T follicular helper cell (primary cell): ENCODE measurements at places on chromosomes 11 and 22.

DNA sequence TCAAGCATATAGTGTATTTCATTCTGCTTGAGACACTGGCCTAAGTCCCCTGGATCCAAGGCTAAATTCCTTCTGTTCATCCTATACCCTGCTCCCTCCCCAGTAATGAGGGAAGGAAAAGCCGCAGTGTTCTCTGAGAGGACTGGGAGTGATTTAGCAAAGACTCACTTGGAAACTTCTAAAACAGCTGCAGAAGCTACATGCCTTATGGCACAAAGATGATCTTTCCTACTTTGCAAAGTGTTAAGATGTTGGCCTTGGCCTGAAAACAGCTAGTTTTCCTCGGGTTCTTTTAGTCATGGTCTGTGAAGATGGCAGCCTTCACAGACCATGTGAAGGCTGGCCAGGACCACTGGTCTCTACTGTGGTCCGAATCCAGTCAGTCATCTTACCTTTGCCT is 65.7 kb downstream of the ABTB2 start:
- DNase-seq, result no peak

- DNase-seq, result peak; percentile 43
Observed at GRCh38 chr11:68962527-68963250, 18.1 kb downstream of the MRGPRD start.

DNA sequence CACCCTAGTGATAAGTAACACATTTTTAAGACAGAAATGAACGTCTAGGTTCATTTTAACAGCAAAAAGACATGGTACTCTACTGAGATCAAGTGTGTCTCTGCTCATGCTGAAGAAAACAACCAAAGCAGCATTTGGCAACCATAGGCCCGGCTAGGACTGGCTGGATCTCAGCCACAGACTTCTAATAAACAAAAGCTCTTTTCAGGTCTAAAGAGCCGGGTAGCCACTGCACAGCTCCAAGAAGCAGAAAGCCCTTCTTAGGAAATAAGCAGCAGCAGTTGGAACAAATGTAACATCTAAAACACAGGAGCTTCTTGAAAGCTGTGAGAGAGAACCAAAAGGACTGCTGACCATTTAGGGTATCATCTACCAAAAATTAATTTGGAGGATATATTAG is 37.6 kb downstream of the PITPNB start:
- DNase-seq, result no peak

DNA sequence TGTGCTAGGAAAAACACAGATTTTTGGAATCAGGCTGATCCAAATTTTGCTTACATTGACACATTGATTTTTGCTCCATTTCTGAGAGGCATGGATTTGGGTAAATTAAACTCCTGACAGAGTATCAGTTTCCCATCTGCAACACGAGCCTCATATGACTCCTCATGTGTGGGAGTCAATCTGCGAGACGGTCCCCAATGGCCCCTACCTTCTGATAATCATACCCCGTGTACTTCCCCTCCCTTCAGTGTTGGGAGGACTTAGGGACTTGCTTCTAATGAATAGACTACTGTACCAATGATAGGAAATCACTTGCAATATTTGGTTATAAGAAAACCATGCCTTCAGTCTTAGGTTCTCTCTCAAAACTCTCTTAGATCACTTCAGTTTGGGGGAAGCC is 302.7 kb downstream of the ETS1 start:
- DNase-seq, result no peak

- DNase-seq, result no peak
Observed at GRCh38 chr22:42697542-42698013, 23.1 kb downstream of the A4GALT start.

- no peak for DNase-seq
Observed at GRCh38 chr11:20887137-20887536, 217.8 kb downstream of the NELL1 start.

GRCh38 chr22:30198921-30199320 is 47.6 kb downstream of the LIF start:
- no peak for DNase-seq

DNA sequence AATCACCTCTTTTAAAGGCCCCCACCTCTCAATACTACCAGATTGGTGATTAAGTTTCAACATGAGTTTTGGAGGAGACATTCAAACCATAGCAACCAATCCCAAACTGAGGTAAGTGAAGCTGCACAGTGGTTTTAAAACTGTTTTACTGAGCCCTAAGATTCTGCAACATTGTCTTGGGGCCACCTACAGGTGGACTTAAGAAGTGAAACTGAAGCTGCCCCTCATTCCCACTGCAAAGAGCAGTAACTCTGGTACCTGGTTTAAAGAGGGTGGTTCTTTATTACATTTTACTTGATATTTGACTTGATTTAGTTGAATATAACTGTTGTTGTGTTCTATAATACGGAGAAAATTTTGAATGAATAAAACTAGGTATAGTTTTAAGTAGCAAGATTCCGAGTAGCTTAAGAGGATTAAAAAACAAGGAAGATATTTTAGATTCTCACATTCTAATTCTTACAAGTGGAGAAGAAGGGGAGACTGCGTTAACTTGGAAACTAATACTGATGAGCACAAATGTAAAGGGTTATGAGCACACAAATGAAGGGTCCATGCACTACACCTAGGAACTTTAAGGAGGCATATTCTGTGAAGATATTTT is 26.7 kb downstream of the SYT9 start:
- DNase-seq, result no peak

DNA sequence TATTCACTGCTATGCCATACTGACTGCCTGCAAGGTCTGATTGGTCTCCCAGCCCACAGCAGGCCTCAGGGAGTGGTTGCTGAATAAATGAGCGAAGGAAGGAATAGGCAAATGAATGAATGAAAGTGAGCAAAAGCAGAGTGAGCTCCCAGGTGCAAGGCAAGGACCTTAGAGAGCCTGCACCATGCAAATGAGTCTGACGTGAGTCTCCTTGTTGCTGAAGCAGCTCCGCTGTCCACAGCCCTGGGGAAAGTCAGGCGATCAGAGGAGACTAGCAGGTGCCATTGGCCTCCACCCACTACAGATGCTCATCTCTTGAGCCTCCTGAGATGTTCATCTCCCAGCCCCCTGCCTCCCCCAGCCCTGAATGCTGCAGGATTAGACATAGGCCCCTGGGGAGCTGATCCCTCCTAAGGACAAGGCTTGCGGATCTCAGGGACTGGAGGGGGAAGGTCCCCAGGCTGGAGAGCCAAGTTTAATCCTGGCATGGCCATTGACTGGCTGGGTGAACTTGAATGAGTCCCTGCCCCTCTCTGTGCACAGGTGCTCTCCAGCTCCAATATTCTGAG is 22.1 kb downstream of the GDPD5 start:
- no peak for DNase-seq

- DNase-seq, result no peak
Observed at GRCh38 chr11:111936040-111936540, 1.1 kb upstream of the DIXDC1 start.

DNA sequence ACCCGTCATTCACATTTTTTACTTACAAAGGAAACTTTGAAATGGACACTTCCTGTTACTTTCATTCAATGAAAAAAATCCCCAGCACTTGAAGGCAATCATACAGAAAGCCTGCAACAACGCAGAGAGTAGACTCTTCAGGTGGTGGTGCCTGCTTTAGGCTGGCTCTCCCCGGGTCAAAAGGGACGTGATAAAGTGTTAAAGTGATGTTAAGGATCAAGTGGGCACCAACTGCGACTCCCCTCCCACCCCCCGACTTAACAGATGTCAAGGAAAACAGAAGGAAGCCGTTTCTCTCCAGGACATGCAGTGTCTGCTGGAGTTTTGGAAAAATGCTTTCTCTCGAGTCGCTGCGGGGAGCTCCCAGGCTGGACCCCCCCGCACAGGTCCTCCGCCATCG is 414 bp upstream of the PNPLA3 start:
- no peak for DNase-seq

- DNase-seq, result no peak
Observed at GRCh38 chr11:65036931-65037330, 4.1 kb upstream of the SAC3D1 start.

- DNase-seq, result no peak
Observed at GRCh38 chr11:95512682-95513081, 276.9 kb downstream of the FAM76B start.

- no peak for DNase-seq
Observed at GRCh38 chr11:115676206-115676605, 172.0 kb upstream of the CADM1 start.

DNA sequence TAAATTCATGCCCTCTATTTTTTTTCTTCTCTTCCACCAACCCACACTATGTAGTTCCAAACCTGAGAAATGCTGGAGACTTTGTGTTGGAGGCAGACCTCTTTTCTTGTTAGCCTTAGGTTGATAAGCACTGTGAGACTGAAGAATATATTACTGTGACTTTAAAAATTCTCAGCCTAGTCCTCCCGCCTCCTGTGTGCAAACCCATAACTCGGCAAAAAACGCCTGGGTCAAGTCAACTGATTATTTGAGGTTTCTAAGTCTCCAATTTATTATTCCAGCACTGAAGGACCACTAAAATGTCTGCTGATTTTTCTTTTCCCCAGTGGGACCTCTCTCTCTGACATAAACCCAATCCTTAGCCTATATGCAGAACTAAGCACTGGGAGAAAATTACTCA is 1946.0 kb upstream of the RAG2 start:
- no peak for DNase-seq

GRCh38 chr22:43819931-43820640 is 8.0 kb upstream of the EFCAB6 start:
- no peak for DNase-seq

DNA sequence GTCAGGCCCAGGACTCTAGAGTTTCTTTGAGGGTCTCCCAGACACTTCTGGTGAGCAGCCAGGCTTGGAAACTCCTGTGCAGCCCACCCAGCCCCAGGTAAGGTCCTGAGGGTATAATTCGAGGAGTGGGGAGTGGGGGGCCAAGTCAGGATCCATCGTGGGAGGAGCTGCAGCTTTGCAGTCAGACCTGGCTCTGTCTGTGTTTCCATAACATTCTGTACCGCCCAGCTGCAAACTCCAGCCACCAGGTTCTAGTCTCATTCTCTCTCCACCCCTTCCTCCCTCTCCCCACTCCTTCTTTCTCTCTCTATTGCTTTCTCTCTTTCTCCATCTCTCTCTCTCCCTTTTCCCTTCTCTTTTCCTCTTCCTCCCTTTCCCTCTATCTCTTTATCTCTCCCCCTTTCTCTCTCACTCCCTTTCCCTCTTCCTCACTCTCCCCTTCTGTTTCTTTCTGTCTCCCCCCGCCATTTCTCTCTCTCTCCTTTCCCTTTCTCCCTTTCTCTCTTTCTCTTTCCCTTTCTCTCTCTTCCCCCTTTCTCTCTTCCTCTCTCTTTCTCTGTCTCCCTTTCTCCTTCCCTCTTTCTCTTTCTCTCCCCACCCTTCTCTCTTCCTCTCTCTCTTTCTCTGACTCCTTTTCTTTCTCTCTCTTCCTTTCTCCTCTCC is 127.2 kb downstream of the MN1 start:
- no peak for DNase-seq

DNA sequence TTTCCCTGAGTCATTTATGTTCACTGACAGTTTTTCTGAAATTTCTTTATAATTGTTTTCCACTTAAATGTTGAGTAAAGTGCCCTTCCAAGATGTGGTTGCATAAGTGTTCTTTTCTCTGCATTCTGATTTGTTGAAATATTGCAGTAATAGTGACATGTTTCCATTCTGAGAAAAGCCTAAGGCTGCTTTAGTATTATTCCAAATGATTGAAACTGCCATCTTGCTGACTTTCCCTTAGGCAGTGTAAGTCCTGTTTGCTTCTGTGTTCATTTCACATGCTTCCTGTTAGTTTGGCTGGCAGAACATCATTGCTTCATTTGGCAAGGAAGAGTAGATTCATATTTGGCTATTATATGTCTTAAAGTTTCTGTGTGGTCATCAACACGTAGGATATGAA is 146.5 kb downstream of the ELP4 start:
- no peak for DNase-seq

DNA sequence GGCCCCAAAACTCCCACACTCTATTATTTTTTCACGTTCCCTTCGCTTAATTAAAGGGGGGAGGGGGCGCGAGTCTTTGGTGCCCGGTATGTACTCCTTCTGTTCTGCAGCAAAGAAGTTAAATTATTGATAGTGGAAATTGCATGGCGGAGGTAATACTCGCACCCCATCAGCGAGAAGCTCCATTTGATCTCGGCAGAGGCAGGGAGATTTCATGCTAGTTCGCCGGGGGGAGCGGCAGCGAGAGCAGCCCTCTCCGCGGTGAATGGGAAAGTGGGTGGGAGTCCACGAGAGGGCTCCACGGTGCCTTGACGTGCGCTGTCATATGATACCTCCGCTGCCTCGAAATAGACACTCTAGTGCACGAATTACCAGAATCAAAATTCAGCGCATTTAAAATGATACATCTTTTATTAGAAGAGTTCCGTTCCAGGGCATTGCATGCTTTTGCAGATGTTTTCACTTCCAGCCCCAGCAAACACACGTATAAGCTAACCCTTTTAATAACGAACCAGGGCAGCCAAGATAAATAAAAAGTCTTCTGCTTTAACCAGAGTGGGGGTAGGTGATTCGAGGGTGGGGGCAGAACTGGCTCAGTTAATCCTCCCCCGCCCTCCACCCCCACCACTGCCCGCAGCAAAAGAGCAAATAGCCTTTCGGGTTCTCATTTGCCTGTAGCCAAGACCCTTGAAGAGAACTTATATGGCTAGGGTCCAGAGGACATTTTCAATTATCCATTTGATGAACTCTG is 1.3 kb upstream of the BDNF start:
- DNase-seq, result no peak

- DNase-seq, result no peak
Observed at GRCh38 chr11:131463649-131464425, 93.4 kb downstream of the NTM start.

GRCh38 chr11:60396799-60397198 is 540 bp downstream of the MS4A14 start:
- DNase-seq, result no peak

- no peak for DNase-seq
Observed at GRCh38 chr11:44979543-44980399, 29.1 kb upstream of the TP53I11 start.

DNA sequence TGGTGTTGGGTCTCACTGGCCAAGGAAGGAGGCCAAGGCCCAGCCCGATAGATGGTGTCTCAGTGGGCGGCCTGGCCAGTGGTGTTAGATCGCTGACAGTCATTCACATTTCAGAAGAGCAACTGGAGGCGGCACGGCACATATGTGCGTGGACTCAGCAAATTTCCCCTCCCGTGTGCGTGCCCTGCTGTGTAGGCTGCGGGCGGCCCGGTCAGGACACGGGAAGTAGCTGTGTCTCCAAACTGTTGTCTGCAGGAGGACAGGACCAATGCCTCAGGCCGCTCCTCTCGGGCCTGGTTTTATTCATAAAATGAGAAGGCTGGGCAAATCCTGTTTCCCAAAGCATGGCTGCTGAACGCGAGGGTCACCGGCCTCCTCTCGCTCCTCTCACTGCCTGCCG is 711.7 kb downstream of the BRD1 start:
- no peak for DNase-seq

GRCh38 chr11:74702383-74703007 is 28.7 kb downstream of the CHRDL2 start:
- peak; percentile 34 for DNase-seq

GRCh38 chr22:44583854-44584253 is 85.8 kb upstream of the RTL6 start:
- DNase-seq, result no peak
